Stimulated activated CD8-positive, alpha-beta memory T cell treated with anti-CD3 and anti-CD28 coated beads, Interleukin-4, amount 100 ng/mL, for 1 hour (primary cell): ENCODE measurements at places on chromosomes 12 and 14.

GRCh38 chr14:67883717-67884116, 64.1 kb downstream of the RAD51B start:
- no peak for DNase-seq

GRCh38 chr12:59383079-59383822, 212.6 kb upstream of the SLC16A7 start:
- DNase-seq = no peak

GRCh38 chr12:105961821-105962671, 176.7 kb downstream of the NUAK1 start:
- DNase-seq = no peak

DNA sequence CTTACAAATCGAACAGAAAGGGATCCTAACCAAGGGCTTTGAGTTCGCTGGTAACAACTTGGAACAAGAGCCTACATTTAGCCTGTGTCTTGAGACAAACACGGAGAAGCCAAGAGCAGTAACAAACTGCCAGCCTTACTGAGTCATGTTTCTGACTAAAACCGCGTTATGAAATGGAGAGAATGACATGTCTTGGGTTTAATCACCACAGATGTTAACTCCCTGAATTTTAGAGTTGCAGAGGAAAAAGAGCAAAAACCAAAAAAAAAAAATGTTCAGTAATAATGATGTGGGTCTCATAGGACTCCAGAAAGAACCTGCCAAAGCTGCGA, 1.0 kb downstream of the BLTP3B start:
- no peak for DNase-seq

DNA sequence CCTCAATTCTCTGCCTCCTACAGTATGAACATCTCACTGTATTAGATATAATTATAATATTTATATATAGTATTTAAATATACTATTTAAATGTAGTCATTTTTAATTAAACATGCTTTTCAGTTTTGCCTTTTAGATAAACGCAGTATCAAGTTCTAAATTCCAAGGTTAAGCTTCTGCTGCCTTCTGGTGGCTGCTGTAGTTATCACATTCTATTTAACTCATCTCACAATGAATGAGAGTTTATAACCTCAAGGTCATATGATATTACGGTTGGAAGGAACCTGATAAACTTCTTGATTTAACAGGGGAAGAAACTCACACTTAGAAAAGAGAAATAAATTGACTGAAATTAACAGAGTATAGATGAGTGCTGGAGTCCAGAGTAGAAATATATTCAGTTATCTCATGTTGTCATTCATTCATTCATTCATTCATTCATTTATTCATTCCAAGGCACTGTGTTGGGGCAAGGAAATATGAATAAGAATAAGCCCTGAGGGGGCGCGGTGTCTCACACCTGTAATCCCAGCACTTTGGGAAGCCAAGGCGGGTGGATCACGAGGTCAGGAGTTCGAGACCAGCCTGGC, 31.9 kb downstream of the GUCY2C start:
- DNase-seq = no peak

DNA sequence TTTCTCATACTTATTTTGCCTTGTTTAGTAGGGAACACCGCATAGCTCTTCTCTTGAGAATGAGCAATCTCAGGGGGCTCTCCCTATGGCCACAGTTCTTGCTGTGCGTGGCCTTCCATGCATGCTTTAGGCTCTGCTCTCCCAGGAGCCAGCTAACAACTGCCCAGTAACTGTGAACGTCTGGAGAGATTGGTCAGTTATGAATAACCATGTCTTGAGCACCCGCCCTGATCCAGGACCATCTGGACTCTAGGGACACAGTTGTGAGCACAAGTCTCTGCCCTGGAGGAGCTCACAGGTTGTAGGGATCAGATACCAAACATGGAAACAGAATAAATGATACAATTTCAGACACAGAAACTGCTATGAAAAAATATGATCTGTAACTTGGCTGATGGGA, 12.1 kb downstream of the PSMC1 start:
- no peak for DNase-seq

- no peak for DNase-seq
Observed at GRCh38 chr12:51434305-51434704, 9.7 kb downstream of the SLC4A8 start.

DNA sequence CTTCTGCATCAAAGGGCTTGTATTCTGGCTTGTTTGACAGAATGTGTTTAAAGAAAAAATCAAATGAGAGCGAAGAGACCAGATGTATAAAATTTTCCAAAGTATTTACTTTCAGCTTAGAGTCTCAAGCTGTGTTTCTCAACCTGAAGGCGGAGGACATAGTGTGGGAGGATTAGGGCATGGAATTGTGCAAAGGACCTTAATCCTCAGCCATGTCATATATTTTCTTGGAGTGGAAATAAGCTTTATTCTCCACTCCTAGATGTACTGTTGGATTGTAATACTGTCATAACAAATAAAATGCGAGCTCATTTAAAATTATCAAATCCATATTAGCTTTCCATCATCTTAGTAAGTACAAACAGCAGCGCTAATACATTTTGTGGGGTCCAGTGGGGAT, 154.0 kb downstream of the PAH start:
- DNase-seq = no peak

GRCh38 chr14:33704481-33704880, 246.4 kb downstream of the EGLN3 start:
- no peak for DNase-seq

DNA sequence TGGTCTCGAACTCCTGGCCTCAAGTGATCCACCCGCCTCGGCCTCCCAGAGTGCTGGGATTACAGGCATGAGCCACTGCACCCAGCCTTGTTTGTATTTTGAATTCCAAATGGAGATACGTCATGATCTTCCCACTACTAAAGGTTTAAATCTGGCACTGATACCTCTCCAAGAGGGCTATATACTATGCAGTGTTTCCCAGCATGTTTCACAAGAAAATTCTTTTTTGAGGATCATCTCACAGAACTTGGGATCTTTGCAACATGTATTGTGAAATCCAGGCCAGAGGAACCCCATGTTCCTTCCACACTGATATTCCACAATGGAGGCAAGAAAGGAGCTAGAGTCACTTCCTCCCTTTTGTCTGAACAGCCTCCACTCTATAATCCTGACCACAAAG, 112.7 kb downstream of the NT5DC3 start:
- no peak for DNase-seq

- no peak for DNase-seq
Observed at GRCh38 chr12:94240171-94240570, 91.8 kb downstream of the PLXNC1 start.

DNA sequence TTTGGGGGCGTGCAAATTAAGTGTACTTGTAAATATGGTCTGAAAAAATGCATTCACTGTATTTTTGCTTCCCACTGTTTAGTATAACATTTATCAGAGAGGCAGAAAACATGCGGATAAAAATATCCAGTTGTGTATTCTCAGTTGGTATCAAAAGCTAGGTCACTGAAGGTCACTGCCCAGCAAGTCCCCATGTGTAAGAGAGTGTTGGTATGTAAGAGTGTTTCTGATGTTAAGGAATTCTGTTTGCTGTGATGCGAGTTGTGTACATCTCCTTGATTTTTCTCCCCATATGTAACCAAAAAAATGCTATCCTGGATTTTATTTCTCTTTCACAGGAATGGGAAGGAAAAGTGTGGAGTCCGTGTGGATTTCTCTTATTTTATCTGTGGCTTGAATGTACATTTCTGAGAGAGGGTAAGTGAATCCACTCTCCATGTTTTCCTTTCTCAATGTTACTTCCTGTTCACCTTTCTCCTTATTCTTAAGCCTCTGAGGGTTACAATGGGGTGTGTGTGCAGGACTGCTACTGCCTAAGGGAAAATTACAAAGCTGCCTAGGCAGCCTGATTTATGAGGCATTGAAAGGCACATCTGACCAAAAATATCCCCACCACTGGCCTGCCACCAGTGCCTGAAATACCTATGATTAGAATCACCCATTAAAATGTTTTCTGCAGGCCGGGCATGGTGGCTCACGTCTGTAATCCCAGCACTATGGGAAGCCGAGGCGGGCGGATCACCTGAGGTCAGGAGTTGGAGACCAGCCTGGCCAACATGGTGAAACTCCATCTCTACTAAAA, 97.9 kb upstream of the USP44 start:
- no peak for DNase-seq

DNA sequence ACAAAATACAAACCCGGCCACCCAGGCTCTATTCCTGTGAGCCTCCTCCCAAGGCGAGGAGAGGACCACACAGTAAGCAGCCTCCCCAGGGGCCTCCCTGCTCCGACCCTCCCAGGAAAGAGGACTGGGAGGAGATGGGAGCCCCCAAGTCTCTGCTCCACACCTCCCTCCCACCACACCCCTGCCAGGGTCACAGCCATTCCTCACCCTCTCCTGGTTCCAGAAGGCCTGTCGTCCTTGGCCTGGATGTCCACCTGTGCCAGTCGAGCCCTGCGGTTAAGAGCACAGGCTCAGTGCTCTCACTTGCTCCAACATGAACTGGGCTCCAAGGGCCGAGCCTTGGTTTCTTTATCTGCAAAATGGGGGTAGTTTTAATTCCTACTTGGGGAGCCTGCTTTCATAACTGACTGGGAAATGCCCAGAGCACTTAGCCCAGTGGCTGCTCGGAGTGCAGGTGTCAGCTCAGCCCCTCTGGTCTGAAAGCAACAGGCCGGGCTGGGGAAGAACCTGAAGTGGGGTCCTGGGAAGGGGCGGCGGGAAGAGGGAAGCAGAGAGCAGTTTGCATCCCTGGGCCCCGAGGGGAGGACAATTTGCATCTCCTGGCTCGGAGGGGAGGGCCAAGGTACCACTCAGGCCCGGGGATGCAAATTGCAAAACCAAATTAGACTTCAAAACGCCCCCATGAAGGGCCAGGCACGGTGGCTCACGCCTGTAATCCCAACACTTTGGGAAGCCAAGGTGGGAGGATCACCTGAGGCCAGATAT, 23.6 kb downstream of the TCHP start:
- no peak for DNase-seq

DNA sequence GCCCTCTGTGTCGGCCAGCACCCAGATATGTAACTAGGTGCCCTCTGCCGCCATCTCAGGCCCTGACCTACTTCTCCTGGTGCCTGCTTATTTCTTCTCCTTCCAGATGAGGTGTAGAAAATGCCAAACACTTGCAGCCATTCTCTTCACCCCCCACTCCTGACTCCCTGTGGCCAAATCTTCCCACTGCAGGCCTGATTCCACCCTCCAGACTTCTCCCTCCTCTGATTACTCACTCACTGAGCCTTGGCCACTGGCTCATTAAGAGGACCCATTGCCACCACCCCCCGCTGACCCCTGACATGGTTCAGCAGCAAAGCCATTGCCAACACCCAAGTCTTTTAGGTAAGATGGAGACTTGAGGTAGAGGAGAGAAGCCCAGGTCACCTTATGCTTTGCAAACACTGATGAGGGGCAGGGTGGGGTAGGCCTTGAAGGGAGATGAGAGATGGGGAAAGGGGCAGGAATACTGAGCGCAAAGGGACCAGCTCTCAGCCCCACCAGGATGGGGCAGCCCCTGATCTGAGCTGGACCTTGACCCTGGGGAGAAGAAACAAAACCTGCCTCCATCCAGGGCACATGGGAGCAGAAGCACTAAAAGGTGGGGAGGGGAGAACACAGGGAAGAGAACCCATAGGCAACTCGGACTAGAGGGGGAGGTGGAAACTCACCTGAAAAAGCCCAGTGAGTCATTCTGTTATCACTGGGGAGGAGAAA, 25.1 kb upstream of the ANO2 start:
- no peak for DNase-seq

GRCh38 chr12:632102-632696, 31.0 kb downstream of the NINJ2 start:
- DNase-seq = no peak

DNA sequence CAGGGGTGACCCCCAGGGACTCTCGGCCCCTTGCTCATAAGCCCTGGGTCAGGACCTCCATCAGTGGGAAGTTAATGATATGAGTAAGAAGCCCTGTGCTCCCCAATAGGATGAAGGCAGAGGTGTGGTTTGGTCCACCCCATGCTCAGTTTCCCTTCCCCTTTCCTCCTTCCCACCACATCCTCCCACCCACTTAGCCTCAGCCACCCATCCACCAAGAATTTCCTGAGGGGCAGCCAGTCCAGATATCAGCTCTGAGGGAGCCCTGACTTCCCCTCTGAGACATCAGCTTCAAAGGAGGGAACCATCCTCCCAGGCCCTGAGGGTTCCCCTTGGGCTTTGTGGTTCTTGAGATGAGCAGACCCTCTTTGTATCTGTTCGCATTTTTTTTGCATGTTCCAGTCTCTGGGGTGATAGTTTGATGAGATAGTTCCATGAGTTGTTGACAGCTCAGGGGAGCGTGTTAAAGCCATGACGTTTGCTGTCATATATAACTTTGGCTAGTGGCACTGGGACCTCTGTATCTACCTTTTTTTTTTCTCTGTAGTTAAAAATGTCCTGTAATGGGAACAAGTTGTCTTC, 71.2 kb downstream of the LGMN start:
- no peak for DNase-seq

DNA sequence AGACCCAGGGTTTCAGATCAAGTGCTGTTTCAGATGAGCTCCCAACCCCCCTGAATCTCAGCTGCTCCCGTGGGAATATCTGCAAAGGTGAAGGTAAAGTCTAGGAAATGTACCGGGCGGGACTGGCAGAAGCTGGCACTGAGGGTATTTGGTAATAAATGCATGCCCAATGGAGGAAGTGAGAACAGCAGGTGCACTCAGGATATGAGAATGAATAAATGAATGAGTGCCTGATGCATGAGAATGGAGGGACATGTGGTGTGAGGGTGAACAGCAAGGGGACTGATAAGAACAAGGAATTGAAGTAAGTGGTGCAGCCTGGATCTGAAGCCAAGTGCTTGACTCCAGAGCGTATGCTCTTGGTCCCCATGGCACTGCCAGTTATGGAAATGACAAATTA, 11.6 kb downstream of the RAPGEF3 start:
- no peak for DNase-seq

DNA sequence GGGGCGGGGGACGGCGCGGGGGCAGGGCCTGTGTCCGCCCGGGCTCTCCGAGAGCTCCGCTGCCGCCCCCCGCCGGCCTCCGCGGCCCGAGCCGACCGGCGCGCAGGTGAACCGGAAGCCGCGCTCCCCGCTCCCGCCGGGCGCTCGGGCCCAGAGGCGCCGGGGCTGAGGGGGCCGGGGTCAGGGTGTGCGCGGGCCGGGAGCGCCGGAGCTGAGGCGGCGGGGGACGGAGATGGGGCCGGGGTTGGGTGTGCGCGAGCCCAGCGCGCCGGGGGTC, 431 bp downstream of the HIP1R start:
- DNase-seq = no peak

- DNase-seq = no peak
Observed at GRCh38 chr12:42282294-42282693, 43.6 kb downstream of the ZCRB1 start.

- no peak for DNase-seq
Observed at GRCh38 chr14:70909733-70910614, 2.7 kb downstream of the PCNX1 start.
